Activated T-cell treated with anti-CD3 and anti-CD28 coated beads for 48 hours (primary cell): ENCODE measurements at places on chromosomes 3 and 15.

DNA sequence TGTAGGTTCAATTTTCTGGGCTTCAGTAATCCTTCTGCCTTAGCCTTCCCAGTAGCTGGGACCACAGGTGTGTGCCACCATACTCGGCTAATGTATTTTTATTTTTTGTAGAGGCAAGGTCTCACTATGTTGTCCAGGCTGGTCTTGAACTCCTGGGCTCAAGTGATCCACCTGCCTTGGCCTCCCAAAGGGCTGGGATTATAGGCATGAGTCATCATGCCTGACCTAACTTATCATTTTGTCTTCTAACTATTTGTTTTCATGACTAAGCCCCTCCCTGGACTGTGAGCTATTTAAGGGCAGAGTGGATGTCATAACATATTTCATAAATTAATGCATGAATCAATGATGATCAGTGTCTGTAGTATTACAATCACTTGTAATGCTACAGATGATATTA, 56.1 kb upstream of the PIAS1 start:
- no peak for DNase-seq

DNA sequence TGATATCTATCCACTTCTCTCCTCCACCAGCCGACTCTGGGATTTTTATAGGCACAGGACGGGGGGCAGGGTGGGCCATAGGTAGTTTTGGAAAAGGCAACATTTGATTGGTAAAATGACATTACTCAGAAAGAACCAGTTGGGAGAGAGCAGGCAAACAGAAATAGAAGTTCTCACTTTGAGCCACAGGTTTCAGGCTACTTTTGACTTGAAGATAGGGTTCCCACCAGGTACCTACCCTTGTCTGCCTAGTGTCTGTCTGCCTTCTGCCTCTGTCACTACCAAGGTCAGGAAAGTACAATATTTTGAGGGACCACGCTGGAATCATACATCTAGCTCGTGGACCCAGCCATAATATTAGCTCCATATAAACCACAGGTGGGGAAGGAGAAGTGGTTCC, 412.9 kb upstream of the GRM7 start:
- no peak for DNase-seq

GRCh38 chr15:61396235-61396919, 167.3 kb upstream of the RORA start:
- no peak for DNase-seq

GRCh38 chr3:151346292-151346691, 16.9 kb upstream of the P2RY13 start:
- no peak for DNase-seq

DNA sequence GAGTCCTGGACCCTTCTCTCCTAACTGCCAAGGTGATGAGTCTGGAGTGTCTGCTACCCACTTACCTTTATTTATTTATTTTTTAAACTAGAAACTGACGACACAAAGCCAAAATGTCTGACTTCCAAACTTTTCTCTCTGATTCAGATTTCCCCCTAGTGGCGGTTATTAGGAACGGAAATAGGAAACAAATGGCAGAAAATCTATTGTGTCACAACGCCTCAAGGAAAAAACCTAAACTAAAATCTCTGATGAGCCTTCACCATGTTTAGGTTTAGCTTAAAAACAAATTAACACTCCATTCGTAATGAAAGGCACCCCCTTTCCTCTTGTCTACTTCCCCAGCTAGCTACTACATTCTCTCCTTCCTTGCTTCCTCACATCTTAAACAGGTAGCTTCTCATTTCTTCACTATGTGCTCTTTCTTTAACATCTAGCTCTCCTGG, 94.0 kb upstream of the MEX3B start:
- DNase-seq: no peak

- DNase-seq: no peak
These were observed 134.2 kb upstream of the RAD18 start for GRCh38 chr3:9097495-9097894.

- DNase-seq: no peak
These were observed 247.2 kb downstream of the SLC9A9 start for GRCh38 chr3:143600756-143601718.

DNA sequence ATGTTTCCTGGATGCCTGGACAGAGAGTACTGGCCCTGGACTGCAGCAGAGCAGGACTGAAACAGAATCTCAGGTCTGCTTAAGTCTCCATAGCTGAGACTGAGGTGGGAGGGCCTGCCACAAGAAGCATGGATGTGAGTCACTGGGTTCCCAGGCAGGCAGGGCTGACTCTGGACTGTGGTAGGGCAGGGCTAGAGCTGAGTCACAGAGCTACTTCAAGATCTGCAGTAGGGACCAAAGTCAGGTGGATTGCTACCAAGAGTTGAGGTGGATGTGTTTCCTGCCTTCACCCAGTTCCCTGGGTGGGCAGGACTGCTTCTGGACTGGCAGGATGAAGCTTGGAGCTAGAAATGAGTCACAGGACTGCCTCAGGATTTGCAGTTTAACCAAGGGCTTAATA, 282.9 kb downstream of the AGBL1 start:
- DNase-seq: no peak

- DNase-seq: no peak
These were observed 43.7 kb upstream of the TIPARP start for GRCh38 chr3:156630773-156631093.

GRCh38 chr15:76752549-76752948, 152.6 kb downstream of the SCAPER start:
- no peak for DNase-seq

- DNase-seq: no peak
These were observed 760.4 kb downstream of the ZPLD1 start for GRCh38 chr3:103195216-103195615.

DNA sequence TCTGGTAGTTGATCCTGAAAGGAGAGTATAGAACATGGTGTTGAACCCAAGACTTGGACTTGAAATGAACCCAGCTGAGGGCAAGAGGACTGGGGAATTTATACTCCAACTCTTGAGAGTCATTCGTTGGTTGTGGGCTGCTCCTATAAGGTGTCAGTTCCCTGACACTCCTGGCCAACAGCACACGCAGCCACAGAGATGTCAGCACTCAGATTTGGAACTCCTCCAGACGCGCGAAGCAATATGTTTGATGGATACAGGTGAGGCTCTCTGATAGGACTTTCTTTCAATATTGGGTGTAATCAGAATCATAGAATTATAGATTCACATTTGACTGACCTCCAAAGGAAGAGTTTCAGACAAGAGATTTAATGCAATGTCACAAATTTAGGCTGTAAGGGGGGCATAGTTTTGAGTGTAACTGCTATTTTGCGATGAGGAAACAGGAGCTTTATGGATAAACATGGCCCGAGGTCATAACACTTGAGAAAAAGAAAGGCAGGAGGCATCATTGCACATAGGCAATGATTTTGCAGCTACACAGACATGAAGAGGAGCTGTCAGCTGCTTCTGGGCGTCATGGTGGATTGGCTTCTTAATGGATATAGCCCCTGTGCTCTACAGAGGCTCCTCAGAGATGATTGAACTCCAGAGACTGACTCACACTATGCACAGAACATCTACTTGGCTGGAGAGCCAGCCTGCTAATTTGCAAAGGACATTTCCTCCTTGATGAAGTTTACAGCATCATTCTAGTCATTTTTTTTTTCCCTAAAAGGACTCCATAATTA, 569.2 kb upstream of the RGMA start:
- DNase-seq: no peak

DNA sequence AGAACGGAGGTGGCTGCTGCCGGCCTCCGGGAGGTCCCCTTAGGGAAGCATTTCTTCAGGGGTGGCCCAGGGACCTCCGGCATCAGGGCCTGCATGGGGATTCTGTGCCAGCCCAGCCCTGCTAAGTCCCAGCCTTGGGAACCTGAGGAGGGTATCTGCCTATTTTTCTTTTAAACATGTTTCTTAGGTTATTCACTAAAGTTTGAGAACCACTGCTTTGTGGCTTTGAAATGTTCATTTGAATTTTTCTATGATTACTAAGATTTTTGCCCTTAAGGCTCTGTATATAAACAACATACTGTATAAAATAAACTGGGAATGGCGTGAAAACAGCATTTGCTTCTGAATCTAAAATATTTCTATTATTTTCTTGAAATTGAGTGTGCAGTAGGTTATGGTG, 24.4 kb downstream of the FAN1 start:
- no peak for DNase-seq

DNA sequence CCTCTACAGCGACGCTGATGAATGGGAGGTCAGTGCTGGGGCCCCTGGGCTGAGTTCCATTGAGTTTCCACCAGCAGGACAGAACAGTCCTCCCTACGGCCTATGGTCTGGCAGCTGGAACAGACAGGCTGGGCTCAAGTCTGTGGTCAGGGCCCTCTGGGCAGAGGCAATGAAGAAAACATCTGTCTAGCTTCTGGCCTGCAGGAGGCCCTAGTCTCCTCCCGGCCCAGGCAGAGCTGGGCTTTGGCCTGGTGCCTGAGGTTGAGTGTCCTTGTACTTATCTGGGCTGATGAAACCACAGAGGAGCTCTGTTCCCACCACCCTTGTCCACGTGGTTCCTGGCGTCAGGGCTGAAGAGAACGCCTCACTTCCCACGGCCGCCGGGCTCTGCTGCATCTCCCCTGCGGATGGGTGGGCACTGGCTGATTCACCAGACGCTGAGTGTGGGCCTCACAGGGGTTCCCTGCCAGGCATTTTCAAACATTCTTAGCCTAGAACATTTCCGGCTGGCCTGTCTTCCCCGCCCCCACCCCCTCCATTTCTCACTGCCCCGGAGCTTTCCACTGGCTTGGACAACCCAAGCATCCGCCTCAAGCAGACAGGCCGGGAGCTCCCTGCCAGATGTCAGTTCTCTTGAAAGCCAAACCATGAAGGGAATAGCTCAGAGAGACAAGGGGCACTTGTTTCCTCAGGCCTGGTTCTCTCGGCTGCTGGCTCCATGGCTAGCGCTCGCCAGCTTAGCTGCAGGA, 20.3 kb downstream of the PPCDC start:
- no peak for DNase-seq

GRCh38 chr3:170689893-170690660, 104.2 kb upstream of the SLC7A14 start:
- peak; percentile 43 for DNase-seq

DNA sequence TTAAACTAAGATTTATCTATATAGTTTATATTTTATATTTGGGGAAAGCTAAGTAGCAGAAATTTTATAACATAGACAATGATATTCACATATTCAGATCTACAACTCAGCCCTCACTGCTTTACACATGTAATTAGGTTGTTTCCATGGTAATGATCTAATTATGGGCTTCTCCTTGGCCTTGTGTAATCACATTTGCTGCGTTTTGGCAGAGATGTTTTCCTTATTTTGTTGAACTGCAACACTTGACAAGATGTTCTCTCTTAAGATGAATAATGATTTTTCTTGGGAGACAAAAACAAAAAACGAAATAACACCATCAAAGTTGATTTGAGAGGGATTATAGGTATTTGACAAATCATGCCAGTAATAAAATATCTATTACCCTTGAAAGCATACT, 635.6 kb upstream of the TBL1XR1 start:
- DNase-seq: no peak

DNA sequence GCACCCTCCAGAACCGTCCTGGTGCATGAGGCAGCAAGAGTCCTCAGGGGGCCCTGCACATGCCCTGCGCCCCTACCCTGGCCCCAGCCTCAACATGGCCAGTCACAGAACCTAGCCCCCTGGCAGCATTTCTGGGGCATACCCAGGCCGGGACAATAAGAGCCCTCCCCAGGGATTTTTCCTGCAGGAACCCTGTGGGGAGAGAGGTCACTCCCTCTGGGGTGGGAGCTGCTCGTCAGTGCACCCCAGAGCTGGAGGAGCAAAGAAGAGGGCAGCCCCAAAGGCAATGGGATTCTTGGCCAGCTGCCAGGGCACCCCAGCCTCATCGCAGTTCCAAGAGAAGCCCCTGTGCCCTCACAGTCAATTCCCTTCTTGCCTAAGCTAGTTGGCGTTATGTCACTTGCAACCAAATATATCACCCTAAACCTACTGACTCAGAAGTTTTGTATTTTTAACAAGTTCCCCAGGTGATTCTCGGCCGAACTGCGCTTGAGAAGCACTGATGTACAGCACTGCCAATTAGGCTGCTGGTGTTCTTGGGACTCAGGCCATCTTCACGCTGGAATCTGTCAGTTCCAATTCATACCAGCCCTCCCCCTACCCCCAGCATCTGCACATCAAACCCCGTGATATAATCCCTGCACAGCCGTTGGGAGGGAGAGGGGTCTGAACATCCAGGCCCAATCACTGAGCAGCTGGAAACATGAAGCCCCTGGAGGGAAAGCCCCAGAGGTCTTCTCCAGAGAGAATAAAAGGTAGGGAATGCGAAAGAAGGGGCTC, 87.5 kb upstream of the PRR20G start:
- DNase-seq: no peak

- DNase-seq: no peak
These were observed 296.5 kb downstream of the THSD4 start for GRCh38 chr15:71411538-71412482.

GRCh38 chr15:41494922-41495735, 1.5 kb downstream of the ITPKA start:
- no peak for DNase-seq

- no peak for DNase-seq
These were observed 127.5 kb downstream of the CLASP2 start for GRCh38 chr3:33590541-33590940.

- DNase-seq: no peak
These were observed 411 bp upstream of the C3orf70 start for GRCh38 chr3:185153171-185153771.

GRCh38 chr3:139118835-139119234, 74.1 kb upstream of the PRR23C start:
- DNase-seq: no peak

DNA sequence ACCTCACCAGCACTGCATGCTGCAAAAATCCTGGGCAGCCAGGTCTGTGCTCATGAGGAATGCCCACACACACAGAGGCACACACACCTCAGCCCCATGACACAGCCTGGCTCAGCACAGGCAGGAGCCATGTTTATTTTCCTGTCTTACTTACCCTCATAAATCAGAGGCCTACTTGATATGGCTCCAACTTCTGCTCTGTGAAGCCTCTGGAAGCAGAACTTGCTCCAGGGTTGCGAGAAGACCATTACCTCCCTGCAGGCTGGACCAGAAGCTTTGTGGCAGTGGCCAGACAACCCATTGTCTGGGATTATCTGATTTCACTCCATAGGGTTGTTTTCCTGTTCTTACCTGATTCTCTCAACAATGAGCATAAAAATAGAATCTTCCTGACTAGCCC, 43.8 kb upstream of the CMTM8 start:
- no peak for DNase-seq

DNA sequence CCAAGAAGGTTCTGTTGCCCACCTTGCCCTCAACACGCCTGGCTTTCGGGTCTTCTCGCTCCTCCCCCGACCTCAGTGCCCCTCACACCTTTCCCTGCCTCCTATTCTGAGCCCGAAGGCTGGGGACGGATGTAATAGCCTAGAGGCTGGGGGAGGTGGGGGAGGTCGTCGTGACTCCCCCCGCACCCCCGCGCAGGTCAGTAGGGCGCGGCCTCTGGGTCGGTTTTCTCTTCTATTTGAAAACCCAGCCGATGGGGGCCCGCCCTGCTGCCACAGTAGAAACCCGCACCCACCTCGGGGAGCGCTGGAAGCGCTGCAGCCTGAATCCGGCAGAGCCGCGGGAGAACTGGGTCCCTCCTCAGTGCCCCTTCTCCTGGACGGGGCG, 1.0 kb upstream of the RBPMS2 start:
- no peak for DNase-seq

- no peak for DNase-seq
These were observed 32.1 kb downstream of the BUB1B start for GRCh38 chr15:40192942-40193341.
